ENCODE measurements at places on chromosomes 1 and 21.
A peak's percentile ranks its signal among the peaks of the same experiment; 100 is the strongest.

- no peak for DNase-seq
Observed at GRCh38 chr1:166692346-166692745, 146.9 kb upstream of the POGK start.

- no peak for DNase-seq
Observed at GRCh38 chr1:236654957-236655356, 31.3 kb upstream of the ACTN2 start.

DNA sequence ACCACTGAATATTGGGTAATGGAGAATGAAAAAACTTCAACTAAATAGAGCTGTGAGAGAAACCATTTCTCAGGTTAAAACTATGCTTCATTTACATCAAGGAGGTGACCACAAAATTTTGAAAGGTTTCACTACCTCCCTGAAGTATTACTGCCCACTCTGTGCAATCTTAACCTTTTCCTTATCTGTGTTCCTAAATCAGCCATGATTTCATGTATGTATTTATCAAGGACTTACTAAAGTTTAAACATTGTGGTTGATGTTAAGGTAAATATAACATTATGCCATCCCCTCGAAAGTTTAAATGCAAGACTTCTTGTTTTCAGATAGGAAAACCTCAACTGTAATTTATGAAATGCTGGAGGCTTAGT is 84.4 kb downstream of the CLEC20A start:
- no peak for DNase-seq

DNA sequence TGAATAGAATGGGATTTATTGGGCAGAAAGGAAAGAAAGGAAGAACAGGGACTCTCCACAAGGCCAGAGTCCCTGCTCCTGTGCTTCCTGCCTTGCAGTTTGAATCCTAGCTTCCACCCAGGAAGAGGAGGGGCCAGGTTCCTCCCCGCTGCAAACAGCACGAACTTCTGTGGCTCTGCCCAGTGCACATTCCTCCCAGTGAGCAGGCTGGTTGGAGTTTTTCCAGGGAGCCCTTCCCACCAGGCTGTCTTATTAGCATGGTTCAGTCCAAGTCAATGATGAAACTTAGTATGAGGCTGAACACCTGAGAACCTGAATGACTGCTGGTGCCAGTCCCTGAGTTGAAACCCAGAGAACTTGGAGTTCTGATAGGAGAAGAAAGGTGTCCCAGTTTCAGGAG is 247.2 kb downstream of the DUSP10 start:
- DNase-seq: no peak

GRCh38 chr1:235101558-235102258 is 26.9 kb downstream of the TOMM20 start:
- no peak for DNase-seq

GRCh38 chr21:31514598-31514997 is 144.9 kb upstream of the SOD1 start:
- peak; percentile 35 for DNase-seq

- DNase-seq: no peak
Observed at GRCh38 chr1:53280496-53280895, 42.2 kb upstream of the MAGOH start.

DNA sequence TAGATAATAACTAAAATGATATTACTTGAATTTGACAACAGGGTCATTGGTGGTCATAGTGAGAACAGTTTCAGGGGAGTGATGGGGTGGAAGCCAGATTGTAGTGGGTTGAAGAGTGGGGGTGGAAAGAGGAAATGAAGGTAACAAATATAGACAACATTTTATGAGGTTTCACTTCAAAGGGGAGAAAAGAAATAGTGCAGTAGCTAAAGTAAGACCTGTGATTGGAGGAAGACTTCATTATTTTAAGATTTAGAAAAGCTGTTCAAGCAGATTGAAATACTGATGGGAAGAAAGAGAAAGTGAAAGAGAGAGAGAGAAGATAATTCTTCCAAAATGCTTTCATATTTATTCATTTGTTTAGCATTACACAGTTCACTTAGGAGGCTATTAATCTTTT is 52.0 kb upstream of the KCNA3 start:
- no peak for DNase-seq

DNA sequence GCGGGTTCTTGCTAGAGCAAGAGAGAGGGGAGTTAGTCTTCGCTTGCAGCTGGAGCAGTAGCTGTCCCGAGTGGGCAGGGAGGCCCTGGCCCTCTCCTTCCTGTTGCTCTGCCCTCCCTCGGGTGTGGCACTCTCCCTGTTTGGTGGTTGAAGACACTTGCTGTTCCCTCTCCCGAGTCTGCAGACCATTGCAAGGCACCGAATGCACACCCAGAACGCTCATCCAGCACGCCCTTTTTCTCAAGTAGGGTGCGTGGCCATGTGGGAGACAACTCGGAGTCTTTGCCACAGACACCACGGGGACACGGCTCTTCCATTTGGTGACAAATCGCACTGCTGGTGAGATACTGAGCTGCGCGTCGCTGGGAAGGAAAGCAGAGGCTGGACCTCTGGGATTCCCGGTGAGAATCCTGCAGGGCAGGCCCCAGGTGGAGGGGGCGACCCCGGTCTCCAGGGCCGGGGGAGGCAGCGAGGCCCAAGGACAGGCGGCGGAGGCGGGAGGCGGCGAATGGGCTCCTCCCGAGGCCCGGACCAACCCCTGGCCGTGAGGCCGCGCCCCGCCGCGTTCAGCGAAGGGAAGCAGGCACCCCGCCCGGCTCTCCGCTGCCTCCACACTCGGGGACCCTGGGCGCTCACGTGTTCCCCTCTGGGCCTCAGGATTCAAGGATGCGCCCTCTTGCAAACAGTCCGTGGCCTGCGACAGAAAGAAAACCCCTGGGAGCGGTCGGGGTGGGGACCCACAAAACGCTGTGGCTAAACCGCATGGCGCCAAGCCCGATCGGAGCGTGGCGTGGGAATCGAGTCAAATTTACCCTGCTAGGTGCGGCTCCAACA is 10.4 kb upstream of the TMEM200B start:
- no peak for DNase-seq

DNA sequence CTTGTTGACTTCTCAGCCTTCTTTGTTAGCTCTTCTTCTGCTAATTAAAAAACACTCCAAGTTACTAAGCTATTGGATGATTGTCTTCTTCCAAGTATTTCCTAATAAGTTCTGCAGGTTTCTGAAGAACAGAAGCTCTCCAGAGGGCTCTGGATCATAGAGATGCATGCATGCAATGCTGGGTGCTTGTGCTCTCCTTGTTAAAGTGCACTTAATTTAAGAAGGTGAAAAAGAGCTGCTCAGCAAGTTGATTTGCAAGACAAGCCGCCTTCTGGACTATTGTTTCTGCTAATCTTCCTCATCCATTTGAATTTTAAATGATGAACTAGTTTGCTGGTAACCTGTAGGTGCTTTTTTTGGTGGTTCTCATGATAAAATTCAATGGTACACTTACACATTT is 16.1 kb downstream of the RRP15 start:
- no peak for DNase-seq

DNA sequence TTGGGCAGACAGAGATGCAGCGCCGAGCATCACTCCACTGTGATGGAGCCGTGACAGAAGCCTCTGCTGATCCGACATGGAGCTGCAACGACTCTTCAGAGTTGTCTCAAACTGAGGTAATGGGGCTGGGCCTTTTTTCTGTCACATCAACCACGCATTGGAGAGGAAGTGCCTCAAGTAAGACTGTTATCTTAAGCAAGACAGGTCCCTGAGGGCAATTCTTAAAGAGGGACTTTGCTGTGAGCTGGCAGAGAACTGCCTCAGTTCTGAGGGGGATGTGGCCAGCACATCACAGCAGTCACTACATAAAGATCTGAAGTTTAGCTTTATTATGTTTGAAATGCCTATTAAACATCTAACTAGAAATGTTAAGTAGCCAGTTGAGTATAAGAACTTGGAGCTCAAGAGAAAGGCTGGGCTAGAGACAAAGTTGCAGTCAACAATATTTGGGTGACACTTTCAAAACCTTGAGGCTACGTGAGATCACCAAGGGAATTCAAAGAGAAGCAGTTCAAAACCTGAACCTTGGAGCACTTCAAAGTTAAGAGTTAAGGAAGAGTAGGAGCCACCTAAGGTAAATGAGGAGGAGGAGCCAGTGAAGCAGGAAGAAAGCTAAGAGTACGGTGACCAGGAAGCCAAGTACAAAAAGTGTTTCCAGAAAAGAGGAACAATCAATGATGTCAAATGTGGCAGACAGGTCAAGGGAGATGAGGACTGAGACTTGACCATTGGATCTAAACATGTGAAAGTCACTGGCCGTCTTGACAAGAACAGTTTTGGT is 54.2 kb upstream of the BCL9 start:
- no peak for DNase-seq

GRCh38 chr21:15421947-15422346 is 307.8 kb upstream of the USP25 start:
- no peak for DNase-seq

GRCh38 chr1:198185146-198185545 is 28.3 kb downstream of the NEK7 start:
- no peak for DNase-seq

DNA sequence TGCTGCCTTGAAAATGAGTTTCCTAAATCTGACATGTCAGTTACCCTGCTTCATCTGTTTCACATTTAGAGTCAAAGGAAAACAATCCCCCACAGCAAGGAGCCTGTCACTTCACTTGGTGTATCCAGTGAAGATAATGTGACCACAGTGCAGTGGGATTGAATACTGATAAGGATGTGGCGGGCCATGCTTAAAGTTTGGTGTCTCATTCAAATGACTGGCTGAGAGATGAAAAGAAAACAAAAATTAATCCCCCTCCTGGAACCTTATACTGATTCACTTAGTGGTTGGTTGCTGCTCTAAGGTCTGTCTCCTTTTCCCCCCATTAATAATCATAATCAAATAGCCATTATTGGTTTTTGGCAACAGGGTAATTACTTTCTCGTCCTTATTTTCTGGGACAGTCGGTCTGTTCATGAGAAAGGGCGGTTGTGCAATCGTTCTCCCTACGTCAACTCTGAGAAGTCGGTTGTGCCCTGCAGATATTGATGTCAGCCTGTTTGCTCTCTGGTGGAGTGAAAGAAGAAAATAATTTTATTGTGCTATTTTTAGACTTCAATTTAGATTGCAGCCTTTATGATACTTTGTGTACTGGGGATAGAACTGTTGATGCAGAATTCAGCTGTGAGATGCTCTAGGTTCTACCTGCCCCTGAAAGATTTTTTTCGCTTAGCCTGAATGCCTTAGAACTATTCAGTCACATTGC is 360.2 kb downstream of the DISC1 start:
- no peak for DNase-seq

DNA sequence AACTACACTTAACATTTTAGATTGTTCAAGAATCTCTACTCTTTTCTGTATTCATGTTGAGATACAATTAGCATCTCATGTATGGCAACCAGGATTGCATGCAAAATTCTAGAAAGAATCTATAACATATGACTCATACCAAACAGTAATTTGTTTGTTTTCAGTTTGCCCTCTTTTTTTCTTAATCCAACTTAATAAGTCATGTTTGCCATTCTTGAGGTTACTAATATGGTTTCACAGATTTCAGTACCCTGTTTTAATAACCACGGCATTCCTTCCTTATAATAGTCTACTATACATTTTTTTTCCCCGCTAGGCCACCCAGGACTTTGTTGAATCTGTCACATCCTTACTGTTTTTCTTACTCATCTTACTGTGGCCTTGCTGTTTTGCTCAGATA is 140.8 kb downstream of the FMN2 start:
- DNase-seq: no peak

GRCh38 chr1:200038325-200038980 is 10.9 kb downstream of the NR5A2 start:
- no peak for DNase-seq

DNA sequence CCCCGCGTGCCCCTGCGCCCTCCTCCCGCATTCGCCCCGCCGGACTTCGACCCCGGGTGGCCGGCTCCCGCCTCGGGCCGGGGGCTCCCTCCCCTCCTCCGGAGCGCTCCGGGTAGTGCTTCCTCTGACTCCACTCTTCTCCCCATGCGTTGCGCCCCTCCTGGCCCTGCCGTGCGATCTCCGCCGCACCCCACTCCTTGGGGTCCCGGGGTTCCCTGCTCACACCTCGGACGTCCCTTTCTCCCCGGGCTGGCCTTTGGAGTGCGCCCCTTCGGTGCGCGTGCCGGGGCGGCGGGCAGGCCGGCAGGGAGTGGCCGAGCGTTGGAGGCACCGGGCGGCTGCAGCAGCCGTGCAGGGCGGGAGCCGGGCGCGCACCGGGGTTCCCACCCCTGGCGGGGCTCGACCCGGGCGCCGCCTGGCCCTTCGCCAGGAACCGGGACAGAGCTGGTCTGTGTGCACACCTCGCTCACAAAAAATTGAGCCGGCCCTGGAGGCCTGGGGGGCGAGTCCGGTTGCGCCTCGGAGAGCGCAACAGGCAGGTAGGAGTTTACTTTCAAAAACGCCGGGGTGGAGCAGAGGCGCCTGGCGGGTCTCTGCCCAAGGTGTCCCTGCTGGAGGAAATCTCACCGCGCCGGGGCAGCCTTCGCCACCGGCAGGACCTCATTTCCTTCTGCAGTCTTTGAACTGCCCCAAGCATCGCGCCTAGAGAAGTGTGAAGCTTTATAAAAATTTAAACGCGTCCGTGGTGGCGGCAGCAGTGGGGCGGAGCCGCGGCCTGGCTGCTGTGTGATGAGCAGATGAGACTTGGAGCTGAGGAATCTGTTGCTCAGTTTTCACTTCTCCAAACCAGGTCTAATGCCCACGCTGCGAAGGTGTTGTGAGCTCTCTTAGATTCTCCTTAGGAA is 650 bp downstream of the VANGL1 start:
- DNase-seq: no peak

DNA sequence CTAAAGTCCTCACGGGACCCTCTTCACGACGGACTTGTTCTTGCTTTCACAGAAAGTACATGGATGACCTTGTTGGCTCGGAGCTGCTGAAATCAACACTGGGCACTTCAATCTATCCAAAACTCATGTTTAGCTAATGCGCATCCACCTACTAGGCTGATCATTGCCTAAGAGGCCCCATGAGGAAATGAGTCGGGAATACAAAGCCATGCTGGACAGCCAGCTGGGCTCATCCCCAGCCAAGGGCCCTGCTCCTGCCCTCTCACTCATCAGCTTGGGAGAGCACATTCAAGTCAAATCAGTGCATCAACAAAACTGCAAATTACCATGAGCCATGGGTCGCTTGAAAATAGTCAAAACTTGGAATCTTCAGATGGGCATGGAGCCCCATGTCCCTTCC is 14.8 kb upstream of the HEYL start:
- no peak for DNase-seq

GRCh38 chr1:178541379-178541778 is 28.5 kb downstream of the TEX35 start:
- no peak for DNase-seq

DNA sequence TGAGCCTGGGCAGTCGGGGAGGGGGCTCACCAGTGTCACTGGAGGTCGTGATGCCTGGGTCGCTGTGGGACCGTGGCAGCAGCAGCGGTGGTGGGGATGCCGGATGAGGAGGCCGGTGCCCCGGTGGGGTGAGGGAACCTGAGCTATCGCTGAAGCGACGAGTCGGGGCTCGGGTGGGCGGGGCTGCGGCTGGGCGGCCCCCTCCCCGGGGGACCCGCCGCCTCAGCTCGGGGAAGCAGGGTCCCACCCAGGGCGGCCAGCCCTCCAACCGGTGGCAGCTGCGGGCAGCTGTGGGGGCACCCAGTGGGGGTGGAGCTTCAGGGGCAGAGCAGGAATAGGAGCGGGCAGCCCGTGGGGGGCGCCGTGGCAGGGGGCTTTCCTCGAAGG is 5.0 kb downstream of the ENTREP3 start:
- no peak for DNase-seq

- DNase-seq: no peak
Observed at GRCh38 chr1:36231191-36231590, 6.9 kb downstream of the THRAP3 start.

All from muscle of arm (tissue), 14 donors.